ENCODE measurements at places on chromosomes 3 and 15. TPM values are rescaled to one million over a fixed set of nuclear protein-coding genes. Genes with fewer than 3 reads are reported as not detected.

HCN4 gene
- 7.9 TPM for polyA plus RNA-seq

PLSCR5 gene
- polyA plus RNA-seq, result 2.6 TPM

PATL2 gene
- polyA plus RNA-seq, result 0.71 TPM

MOBP gene
- 257 TPM for polyA plus RNA-seq

DNAJA4 gene
- 72.7 TPM for polyA plus RNA-seq

CCR1 gene
- polyA plus RNA-seq, result 3.0 TPM

HRG gene
- polyA plus RNA-seq, result 0.17 TPM
